Stimulated activated CD4-positive, alpha-beta T cell treated with anti-CD3 and anti-CD28 coated beads, Interleukin-1b, Interleukin-23, amount 100 ng/mL, for 24 hours (primary cell): ENCODE measurements at places on chromosomes 16 and 17.

DNA sequence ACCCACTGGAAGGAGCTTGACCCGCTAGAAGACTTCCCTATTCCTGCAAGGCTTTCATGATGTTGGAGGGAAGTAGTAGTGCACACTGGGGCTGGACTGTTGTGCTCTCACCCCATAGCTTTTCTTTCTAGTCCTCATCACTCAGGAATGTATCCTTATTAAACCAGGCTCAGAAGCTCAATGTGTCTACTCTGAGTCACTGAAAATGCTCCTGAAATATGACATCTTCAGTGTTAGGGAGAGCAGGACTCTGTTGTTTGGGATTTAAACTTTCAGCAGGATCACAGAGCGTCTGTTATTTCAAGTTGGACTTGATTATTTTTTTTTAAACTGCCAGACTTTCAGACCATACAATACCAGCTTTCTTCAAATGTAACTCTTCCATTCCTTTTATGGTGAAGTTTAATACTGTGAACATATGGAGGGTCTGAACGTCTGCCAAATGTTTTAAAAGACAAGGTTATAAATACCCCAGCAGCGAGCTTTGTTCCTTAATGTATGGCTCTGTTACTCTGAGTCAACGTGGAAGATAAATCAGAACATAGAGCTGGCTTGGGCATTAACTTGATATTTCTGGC is 257.5 kb downstream of the CDH11 start:
- DNase-seq, result no peak

GRCh38 chr17:17285951-17286350 is 4.9 kb upstream of the COPS3 start:
- no peak for DNase-seq

GRCh38 chr17:72187556-72187955 is 66.7 kb downstream of the SOX9 start:
- no peak for DNase-seq

DNA sequence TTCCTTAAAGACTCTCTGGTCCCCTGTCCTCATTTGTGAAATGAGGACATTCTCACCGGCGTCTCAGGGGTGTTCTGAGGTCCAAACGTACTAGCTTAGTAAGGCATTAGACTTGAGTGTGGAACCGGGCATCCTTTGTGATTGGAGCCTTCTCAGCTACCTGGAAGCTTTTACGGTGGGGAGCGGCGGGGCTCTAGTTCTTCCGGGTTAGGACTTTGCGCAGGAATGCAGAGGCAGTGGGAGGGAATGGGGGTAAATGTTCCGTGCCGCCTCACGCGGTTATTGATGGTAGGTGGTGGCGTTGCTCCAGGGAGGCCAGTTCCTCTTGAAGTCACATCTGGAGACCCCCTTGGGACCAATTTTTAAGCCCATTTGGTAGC is 113.6 kb downstream of the SNX29 start:
- DNase-seq, result no peak

DNA sequence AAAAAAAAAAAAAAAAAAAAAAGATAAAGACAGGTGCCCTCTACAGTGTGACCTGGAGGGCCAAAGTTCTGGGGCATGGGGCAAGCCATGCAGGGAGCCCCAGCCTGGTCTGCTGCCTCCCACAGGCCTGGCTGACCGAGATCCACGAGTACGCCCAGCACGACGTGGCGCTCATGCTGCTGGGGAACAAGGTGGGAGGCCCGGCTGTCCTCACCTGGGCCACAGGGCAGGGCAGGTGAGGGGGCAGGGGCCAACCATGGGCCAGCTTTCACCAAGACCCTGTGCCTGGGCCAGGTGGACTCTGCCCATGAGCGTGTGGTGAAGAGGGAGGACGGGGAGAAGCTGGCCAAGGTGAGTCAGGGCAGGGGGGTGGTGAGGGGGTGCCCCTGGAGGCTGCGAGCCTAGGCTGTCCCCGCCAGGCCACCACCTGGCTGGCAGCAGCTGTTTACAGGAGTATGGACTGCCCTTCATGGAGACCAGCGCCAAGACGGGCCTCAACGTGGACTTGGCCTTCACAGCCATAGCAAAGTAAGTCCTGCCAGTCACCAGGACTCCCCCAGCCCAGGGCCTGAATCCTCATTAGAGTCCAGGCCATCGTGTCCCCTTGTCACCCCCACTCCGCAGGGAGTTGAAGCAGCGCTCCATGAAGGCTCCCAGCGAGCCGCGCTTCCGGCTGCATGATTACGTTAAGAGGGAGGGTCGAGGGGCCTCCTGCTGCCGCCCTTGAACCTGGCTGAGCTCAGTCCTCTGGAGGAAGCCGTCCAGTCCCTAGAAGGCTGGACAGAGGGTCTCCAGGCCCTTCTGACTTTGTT is 2.7 kb upstream of the TRAF7 start:
- DNase-seq, result no peak

- no peak for DNase-seq
Observed at GRCh38 chr17:73467651-73468050, 155.8 kb upstream of the CDC42EP4 start.

- no peak for DNase-seq
Observed at GRCh38 chr16:58160855-58161254, 31.7 kb upstream of the CFAP20 start.
